ENCODE measurements at places on chromosomes 2 and 18. TPM values are rescaled to one million over a fixed set of nuclear protein-coding genes. Genes with fewer than 3 reads are reported as not detected.

DCAF17 gene
- 14.1 TPM for total RNA-seq

RAB12 gene
- 35.5 TPM for total RNA-seq

FER1L5 gene
- 5.2 TPM for total RNA-seq

RNF149 gene
- total RNA-seq: 188 TPM

CXCR2 gene
- 15.6 TPM for total RNA-seq

NLRC4 gene
- total RNA-seq: 8.7 TPM

CFC1 gene
- total RNA-seq: 0.34 TPM

Data from upper lobe of left lung (tissue), 6 donors.